ENCODE measurements at places on chromosomes 16 and 17.
A peak's percentile ranks its signal among the peaks of the same experiment; 100 is the strongest.

DNA sequence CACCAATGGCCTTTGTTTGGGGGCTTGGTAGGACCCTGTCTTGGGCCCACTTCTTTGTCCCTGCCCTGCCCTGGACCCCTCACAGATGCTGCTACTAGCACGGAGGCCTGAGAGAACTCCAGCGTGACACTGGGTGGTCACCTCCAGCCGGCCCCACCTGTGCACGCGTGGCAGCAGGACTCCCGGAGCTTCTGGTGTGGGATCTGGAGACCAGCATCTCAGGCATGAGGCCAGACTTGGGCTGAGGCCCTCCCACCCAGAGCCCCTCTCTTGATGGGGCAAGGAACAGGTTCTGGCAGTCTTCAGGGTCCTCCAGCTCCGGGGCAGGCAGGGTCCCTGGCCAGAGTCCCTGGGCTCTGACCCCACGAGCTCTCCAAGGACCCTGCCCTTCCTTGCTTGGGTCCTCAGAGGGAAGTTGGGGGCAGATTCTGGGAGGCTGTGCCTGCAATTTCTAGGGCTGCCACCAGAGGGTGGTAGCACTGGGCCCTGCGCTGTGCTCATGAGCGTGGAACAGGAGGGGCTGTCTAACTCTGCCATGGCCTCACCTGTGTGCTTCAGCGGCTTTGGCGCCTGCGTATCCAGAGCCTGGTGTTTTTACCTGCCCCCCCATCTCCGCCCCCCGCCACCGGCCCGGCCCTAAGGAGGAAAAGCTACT lies 3.1 kb upstream of the BAIAP3 start:
- DNase-seq, result no peak

DNA sequence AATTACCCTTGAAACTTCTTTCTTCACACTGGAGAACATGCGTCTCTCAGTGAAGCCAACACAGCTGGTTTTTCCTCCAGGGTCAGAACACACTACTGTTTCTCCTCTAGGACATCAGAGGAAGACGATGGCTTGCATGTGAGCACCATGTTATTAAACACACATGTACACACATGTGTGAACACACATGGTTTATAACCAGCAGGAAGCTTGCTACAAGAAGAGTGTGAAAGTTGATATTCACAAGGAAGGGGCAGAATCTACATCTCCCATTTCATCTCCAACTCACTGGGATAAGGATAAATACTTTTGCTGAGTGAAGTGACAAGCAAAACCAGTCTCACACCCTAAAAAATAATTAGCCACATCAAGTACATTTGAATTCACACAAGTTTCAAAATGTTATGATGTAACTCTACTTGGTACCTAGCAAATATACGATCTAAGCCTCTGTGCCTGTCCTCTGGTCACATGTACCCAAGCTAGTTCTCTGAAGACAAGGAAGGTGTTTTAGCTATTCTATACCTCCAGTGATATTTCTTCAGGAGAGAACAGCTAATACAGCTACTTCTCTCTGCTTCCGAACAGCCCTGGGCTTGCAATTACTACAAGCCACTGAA lies 127.7 kb downstream of the PARN start:
- DNase-seq, result no peak

GRCh38 chr17:72306037-72306436 lies 185.2 kb downstream of the SOX9 start:
- no peak for DNase-seq

- no peak for DNase-seq
These were observed 357.0 kb upstream of the C16orf82 start for GRCh38 chr16:26709754-26710153.

- DNase-seq, result no peak
These were observed 172.6 kb upstream of the RBFOX1 start for GRCh38 chr16:7160093-7160492.

DNA sequence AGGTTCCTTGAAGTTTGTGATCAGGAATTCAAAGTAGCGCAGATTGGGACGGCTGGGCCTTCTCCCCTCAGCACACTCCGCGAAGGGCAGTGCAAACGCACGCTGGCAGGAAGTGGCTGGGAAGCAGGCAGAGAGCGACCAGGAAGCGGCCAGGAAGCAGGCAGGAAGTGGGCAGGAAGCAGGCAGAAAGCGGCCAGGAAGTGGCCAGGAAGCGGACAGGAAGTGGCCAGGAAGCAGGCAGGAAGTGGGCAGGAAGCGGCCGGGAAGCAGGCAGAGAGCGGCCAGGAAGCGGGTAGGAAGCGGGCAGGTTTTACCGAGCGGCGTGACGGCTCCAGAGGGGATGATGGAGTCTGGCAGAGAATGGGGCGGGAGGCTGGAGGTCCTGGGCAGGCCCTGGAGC lies 3.2 kb downstream of the DPEP1 start:
- DNase-seq, result no peak

GRCh38 chr16:31460582-31461002 lies 1.3 kb downstream of the ARMC5 start:
- DNase-seq, result no peak

DNA sequence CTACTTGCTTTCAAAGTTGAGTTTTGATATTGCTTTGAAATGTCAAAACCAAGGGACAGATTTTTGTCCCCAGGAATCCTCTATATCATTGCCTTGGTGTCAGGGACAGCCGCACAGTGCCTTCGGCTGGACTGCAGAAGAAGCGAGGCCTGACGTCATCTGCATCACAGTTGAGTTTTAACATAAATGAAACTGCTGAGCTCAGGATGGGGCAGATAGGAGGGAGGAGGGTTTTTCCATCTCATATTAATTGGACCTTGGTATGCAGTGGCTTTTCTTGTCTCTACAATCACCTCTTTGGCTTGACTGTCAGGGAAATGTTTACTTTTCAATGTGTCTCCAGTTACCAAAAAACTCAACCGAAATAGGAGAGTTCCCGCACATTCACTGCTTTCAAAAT lies 111.3 kb downstream of the AATF start:
- no peak for DNase-seq

GRCh38 chr17:61460796-61461585 lies 8.8 kb downstream of the TBX4 start:
- no peak for DNase-seq

DNA sequence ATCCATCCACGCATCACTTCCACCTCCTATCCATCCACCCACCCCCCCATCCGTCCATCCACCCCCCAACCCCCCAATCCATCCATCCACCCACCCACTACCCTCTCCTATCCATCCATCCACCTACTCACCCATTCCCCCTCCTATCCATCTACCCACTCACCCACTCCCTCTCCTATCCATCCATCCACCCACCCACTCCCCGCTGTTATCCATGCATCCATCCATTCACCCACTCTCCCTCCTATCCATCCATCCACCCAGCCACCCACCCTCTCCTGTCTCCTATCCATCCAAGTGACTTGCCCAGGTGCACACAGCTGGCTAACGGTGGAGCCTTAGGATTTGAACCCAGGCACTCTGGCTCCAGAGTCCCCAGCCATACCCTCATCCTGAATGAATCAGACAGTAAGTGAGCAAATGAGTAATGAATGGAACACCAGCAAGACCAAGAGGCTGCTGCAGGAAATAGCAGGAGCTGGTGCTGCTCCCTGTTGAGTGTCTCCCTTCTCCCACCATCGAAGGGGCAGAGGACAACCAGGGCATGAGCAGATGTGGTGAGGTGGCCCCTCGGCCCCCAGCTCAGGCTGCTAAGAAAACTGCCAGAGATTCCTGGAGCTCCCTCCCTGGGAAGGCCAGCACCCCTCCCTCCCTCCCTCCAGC lies 62.5 kb downstream of the LITAF start:
- DNase-seq, result no peak

GRCh38 chr16:83501481-83501880 lies 306.3 kb upstream of the HSBP1 start:
- DNase-seq, result no peak

DNA sequence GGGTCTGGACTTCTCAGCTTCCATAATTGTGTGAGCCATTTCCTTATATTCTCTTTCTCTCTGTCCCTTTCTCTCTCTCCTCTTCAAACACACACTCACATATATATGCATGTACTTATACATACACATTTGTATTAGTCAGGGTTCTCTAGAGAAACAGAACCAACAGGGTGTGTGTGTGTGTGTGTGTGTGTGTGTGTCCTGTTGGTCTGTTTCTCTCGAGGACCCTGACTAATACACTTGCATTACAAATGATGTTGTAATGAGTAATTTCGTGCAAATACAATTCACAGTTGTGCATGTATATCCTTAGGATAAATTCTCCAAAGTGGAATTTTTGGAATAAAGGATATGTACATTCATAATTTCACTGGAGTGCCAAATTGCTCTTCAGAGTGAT lies 115.3 kb downstream of the NPIPB5 start:
- DNase-seq, result no peak

DNA sequence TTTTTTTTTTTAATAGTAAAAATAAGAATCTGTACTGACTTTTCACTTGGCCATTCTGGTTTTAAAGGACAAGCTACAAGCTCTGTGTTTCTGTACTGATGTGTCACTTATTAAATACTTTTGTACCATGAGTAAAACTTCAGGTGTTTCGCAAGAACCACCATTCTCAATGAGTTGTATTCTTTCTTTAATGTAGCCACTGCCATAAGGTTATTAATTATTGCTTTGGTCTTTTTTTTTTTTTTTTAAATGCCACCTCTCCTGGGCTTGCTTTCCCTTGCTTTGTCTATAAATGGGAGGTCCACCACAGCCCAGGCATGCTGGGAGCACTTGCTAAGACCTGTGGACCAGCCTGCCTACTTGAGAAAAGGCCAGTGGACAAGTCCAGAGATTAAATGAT lies 8.4 kb downstream of the ARL2BP start:
- no peak for DNase-seq

DNA sequence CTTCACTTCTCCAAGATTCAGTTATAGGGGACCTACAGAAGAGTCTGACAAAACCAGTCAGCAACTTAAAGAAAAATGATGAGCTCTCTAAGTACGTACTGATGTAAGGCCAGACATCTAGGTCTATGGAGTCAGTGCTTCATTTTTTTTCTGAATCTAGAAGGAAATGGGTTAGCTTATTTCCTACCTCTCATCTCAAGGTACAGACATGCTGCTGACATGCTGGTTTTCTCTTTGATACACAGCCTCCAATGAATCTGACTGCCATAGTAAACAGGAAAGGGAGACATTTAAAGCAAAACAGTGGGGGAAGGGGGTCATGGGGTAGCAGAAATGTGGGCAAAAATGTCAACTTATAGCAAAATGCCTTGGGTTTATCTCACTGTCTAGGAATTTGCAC lies 16.4 kb downstream of the CDR2 start:
- DNase-seq, result no peak

DNA sequence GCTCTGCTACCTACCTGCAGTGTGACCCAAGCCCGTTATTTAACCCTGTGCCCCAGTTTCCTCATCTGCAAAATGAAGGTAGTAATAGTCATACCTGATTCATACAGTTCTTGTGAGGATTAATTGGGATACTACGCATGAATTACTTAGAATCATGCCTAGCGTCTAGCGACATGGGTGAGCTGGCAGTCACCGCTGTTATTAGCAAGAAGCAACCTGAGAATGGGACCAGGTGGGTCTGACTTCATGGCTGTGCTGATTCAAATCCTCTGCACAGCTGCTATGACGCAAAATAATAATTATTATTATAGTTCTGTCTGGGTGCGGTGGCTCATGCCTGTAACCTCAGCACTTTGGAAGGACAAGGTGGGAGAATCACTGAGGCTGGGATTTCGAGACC lies 7.9 kb downstream of the SOCS1 start:
- no peak for DNase-seq

DNA sequence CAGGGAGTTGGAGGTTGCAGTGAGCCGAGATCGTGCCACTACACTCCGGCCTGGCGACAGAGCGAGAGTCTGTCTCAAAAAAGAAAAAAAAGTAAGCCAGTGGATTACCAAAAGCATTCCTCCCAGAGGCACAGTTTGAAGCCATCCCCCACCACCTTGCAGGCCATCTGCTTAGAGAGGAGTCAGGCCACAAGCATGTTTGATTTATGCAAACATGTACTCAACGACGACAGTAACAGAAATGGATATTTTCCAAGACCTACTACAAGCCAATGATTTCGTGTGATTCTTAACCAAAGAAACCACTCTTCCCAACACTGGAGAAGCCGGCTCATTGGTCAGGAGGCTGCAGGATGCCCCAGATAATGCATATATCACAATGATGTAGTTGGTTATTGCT lies 34.8 kb downstream of the MYH13 start:
- DNase-seq, result no peak

- no peak for DNase-seq
These were observed 206.1 kb downstream of the CDH13 start for GRCh38 chr16:82832821-82833220.

GRCh38 chr17:35988164-35988563 lies 1.6 kb upstream of the CCL14 start:
- no peak for DNase-seq

DNA sequence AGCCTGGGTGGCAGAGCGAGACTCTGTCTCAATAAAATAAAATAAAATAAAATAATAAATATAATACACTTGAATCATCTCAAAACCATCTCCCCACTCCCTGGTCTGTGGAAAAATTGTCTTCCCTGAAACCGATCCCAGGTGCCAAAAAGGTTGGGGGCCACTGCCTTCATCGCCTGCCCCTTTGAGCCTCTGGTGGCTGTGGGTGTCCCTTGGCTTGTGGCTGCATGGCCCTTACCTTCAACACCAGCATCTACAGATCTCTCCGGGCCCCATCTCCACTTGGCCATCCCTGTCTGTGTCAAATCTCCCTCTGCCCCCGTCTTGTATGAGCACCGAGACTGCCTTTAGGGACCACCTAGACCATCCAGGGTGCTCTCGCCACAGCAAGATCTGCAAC lies 177.3 kb downstream of the SEC14L1 start:
- no peak for DNase-seq

DNA sequence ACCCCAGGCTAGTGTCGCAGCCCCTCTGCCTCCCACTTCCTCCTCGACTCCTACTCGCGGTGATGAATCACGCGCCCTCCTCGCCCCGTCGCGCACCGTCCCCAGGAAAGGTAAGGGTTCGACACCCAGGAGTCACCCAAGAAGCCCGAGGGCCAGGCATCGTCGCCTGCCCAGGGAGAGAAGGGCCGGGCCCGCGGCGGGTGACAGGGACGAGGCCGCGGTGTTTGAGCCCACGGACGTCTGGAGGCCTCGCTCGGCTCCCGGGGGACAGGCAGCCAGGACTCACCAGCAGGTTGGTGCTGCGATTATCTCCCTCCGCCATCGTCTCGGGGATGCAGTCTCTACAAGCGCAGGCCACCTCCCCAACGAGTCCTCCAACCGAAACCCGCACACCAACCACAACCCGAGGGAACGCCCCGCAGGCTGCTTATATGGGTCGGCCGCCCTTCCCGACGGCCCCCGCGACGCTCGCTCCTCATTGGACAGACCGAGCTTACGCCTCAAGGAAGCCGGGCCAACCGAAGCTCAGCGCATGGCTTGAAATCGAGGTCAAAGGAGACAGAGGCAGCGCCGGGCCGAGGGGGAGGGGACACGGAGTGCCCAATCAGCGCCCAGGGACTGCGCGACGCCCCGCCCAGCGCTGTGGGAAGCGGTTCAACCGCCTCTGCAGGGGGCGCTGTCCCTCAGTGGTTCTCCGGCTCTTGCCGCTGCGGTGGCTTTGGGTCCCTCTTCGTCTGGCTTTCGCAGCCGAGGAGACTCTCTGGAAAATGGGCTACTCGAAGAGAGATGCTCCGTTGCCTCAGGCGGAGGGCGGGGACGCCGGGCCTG lies at the start of gene ARL6IP1:
TSS of gene ARL6IP1 (minus strand) at position 405 of the 828 bp plus-strand sequence. CDS start at position 322, 83 bp downstream.
- peak; percentile 95 for DNase-seq

Data from memory B cell (primary cell).